ENCODE measurements at places on chromosomes 7 and 10.

DNA sequence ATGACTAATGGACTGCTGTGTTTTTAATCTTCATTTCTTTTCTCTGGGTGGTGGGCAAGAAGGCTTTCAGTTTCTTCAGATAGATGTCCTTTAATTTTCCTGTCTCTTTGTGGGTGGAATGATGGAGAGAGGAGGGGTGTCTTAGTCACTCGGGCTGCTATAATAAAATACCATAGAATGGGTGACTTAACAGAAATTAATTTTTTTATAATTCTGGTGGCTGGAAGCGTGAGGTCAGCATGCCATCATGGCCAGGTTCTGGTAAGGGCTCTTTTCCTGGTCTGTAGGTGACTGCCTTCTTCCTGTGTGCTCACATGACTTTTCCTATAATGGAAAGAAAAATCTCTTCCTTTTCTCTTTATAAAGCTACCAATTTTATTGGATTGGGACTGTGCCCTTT is 6.3 kb downstream of the RSBN1L start:
- no peak for DNase-seq

GRCh38 chr10:127119936-127120335 is 76.5 kb downstream of the INSYN2A start:
- no peak for DNase-seq

- no peak for DNase-seq
Observed at GRCh38 chr10:75864717-75865116, 433.3 kb downstream of the LRMDA start.

DNA sequence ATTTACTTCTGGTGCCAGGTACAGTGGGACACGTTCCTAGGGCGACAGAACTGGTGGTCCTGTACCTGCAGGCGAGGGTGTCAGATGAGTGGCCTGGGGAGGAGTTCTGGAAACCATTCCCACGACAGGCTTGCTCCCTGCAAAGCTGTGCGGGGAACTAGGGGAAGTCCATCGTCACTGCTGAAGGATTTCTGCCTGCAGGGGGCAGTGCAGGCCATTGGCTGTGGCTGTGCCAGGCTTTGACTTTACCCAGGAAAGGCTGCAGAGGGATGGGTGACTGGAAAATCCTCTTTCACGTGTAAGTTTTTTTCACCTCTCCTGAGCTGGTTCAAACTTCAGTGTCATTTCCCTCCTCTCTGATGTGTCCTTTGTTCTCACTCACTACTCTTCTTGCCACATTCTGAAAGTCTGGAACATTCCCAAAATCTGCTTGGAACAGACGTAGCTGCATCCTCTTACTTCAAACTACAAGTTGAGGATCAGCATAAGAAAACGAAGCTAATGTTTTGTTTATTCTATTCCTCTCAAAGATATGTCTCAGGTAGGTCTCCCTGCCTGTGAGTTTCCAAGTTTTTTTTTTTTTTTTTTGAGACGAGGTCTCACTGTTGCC is 126.5 kb downstream of the SH2D4B start:
- DNase-seq = peak; percentile 61

DNA sequence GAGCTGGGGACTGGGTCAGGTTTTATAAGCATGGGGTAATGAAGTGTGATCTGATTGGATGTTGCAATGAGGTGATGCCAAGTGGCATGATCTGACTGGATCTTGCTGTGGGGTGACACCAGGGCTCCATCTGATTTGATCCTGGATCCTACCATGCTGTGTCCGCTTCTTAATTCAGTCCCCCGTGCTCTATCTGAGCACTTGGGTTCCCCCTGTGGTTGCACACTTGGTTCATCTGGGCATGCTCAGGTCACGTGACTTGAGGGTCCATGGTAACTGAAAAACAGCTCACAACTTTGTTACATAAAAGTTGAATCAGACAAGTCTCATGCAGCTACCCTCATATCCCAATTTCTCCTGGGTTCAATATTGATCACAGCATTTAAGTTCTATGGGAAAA is 448.6 kb upstream of the NRP1 start:
- no peak for DNase-seq

GRCh38 chr10:63498665-63499064 is 22.5 kb upstream of the REEP3 start:
- DNase-seq = no peak

DNA sequence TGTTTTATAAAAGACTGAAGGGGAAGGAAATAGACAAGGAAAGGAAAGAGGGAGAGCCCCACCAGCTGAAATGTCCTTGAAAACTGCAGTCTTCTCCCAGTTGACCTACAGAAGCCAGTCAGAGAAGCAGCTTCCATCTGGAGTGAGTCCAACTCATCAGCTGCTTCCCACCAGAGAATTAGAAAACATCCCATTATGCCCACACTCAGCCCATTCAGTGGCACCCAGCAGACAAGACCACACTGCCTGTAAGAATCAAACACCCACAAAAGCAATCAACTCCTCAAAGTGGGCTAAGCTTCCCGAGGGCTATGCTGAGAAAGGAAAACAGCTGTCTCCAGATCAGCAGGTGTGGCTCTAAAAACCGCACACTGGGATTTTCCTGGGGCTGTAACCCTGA is 29.6 kb upstream of the TMEM213 start:
- DNase-seq = no peak

DNA sequence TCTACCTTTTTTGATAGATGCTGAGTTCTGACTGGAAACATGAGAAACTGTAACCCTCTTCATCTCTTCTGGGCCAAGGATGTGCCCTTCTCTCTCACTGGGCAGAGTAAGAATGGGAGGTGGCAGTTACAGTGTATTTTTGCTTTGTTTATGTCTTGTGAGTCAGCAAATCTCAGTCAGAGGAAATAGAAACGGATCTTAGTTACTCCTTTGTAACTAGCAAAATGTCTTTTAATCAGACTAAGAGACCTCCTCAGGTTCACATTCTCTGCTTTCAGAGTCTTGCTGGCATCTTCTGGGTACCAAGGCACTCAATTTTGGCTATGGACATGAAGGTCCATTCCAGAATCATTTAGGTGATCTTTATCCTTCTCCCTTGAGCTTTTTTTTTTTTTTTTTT is 70.9 kb downstream of the HHEX start:
- no peak for DNase-seq

GRCh38 chr10:78935697-78936407 is 132.9 kb upstream of the ZMIZ1 start:
- no peak for DNase-seq

GRCh38 chr10:13099144-13099665 is 758 bp upstream of the OPTN start:
- DNase-seq = peak; percentile 70

GRCh38 chr10:75403144-75403938 is 1.8 kb upstream of the ZNF503 start:
- peak; percentile 89 for DNase-seq

DNA sequence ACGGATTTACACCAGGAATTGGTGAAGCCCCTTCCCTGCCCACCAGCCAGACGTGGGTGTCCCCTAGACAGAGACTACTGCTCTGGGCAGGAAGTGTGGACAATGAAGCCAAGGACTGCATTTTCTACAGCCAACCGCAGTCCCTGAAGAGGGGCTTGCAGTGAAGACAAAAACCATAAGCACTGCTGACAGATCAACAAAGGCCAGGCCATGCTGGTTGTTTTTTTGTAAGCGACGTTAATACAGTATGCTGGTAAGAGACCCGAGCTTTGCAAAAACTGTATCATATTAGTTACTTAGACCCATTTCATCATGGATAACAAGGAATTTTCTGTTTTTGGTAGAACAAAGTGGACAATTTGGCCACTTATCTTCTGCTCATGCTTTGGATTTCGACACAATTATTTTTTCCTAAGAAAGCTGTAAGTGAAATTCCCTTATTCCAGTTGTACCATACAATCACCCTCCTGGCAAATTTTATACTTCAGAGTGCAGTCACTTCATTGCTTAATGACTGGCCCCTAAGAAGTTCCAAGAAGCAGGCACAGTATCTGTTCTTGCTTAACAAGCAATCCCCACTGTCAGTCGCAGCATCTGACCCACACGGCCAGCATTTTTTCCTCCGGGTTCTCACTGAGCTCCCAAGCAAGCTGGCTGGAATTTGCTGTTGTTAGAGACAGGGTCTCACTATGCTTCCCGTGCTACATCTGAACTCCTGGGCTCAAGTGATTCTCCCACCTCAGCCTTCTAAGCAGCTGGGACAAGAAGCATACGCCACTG is 163.5 kb downstream of the PARD3 start:
- no peak for DNase-seq

GRCh38 chr7:69880840-69881239 is 282.6 kb downstream of the AUTS2 start:
- DNase-seq = no peak

GRCh38 chr7:17236171-17236570 is 62.3 kb upstream of the AHR start:
- no peak for DNase-seq

GRCh38 chr7:42143711-42144600 is 93.1 kb downstream of the GLI3 start:
- DNase-seq = no peak

GRCh38 chr7:1027242-1028043 is 16.9 kb upstream of the GPR146 start:
- DNase-seq = no peak

DNA sequence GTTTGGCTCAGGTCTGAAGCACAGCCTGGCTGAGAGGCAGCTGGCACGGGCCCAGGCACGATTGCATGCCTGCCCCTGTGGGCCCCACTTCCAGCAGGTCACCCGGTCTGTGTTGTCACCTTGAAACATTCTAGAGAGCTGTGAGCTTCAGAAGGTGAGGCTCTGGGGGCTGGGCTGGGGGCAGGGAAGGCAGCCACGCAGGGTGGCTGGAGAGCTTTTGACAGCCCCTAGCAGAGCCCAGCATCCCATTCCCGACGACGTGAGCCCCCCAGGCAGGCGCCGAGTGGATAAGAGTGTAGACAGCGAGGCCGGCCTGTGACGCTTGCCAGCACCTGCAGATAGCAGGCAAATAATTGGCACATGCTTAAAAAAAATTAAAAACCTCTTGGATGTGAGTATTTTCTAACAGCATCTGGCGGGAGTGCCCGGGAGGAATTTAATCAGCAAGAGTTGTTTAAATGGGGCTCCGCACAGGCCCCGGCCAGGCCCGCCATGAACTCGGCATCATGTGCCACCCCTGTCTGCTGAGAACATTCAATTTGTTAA is 212.0 kb upstream of the TBX20 start:
- DNase-seq = no peak

- DNase-seq = no peak
Observed at GRCh38 chr7:87473986-87474385, 1.5 kb downstream of the ABCB4 start.

- DNase-seq = no peak
Observed at GRCh38 chr10:76115471-76116155, 684.2 kb downstream of the LRMDA start.

- no peak for DNase-seq
Observed at GRCh38 chr10:68957284-68957615, 1.3 kb downstream of the DDX21 start.

GRCh38 chr10:82856957-82857613 is 982.1 kb downstream of the NRG3 start:
- DNase-seq = no peak

DNA sequence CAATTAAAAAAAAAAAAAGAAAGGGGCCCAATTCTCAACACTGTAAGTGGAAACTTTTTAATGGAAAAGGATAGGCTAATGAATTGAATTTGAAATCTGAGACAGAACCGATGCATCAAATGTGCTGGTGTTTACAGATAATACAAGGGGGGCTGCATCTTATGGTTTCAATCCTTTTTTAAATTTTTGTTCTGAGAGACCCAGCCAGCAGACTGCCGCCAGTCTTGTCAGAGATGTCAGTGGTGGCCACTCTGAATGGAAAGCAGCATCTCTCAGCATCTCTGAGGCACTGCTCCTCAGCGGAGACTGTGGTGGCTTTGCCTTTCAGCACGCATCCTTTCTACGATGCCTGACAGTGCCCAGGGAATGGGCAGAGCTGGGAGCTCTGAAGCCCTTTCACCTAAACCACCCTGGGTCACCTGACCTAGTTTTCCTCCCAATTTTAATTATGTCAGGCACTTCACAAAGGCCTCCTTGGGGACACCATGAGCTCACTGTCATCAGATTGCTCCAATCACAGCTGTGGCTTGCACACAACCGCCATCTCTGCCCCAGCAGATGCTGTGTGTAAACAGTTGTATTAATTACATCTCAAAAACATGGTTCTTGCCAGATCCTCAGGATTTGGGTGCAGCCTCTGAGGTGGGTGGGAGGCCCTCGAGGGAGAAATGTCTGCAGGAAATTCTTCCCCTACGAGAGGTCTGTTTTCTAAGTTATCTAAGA is 81.2 kb downstream of the EGFR start:
- no peak for DNase-seq

DNA sequence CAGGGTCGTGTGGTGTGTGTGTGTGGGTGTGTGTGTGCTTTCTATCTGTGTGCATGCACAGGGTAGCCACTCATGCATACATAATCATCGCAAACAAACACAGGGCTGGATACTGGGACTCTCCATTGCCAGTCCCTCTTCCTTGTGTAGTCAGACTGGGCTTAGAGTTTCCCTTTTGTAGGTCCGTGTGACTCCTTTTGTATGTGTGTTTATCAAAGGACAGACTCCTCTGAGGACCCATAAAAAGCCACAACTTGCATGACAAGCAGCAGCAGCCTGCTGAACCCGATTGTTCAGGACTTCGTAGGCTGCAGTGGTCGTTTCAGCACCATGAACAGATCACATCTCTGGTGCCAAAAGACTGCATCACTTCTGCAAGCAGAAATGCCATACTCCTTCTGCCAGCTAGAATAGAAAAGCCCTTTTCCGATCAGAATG is 895 bp downstream of the VSTM2A start:
- peak; percentile 52 for DNase-seq

GRCh38 chr10:71459513-71459912 is 62.8 kb downstream of the CDH23 start:
- no peak for DNase-seq

DNA sequence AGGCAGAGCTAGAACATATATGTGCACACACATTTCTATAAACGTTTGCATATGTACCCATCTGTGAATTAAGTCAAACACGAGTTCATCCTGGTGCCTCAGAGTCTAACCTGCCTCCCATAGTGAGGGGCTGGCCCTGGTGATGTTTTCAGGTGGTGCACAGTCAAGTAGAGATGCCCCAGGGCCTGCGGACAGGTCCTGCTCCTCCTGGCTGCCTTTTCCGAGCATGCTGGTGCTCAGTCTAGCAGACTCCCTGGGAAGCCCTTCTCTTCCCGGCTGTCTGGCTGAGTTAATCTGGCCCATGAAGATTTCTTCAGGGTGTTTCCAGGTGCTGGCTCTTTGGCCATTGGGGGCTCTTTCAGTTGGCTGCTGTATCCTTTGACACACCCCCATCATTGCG is 14.3 kb downstream of the ADCY1 start:
- DNase-seq = no peak

DNA sequence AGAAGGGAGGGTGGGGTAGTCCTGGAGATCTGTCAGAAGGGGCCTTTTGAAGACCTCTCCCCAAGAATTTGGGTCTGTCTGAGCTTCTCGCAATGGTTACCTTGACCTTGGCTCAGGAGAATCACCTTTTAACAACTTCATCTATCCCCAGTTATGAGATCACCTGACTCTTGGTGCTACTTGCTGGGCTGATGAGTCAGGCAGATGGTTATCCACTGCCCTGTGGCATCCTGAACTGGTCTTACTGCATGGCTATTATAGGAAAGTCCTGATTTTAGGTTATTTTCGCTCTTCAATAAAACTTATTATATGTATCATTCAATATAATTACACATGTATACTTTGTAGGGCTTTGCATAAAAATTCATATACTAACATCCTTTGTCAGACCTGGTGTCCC is 274.7 kb downstream of the GFRA1 start:
- no peak for DNase-seq

All from renal pelvis (tissue), 12 donors.